ENCODE measurements at places on chromosomes 2 and 18.

DNA sequence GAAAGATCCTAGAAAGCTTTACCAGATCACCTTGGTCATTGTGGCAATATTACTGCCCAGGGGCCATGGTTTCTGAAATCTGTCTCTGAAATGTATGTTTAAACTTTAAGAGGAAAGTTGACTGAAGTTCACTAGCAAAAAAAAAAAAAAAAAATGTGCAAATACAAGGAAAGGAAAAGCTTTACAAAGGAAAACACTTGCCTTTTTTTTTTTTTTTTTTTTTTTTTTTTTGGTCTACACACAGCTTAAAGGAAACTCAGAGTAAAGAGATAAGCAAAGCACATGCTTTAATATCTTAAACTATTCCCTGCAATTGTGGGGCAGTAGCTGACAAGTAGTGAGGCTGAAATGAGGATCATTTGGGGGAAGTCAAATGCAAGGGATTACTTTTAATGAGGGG is 174.2 kb upstream of the EPAS1 start:
- no peak for DNase-seq

DNA sequence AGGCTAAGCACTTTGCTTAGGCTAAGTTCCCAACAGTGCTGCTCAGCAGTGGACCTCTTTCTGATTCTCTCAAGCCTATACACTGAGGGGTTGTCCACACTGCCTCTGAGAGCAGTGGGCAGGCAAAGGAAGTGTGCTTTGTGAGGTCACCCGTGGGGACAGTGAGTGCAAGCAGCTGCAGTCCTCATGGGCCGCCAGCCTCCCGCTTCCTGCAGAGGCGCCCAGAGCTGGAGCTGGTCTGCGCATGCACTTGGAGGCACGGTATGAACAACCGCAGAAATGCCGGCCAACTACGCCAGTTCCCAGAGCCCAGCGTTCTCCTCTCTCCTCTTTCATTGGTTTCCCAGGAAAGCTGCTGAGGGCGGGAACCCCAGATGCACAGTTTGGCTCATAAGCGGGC is 149.5 kb upstream of the DLX2 start:
- no peak for DNase-seq

DNA sequence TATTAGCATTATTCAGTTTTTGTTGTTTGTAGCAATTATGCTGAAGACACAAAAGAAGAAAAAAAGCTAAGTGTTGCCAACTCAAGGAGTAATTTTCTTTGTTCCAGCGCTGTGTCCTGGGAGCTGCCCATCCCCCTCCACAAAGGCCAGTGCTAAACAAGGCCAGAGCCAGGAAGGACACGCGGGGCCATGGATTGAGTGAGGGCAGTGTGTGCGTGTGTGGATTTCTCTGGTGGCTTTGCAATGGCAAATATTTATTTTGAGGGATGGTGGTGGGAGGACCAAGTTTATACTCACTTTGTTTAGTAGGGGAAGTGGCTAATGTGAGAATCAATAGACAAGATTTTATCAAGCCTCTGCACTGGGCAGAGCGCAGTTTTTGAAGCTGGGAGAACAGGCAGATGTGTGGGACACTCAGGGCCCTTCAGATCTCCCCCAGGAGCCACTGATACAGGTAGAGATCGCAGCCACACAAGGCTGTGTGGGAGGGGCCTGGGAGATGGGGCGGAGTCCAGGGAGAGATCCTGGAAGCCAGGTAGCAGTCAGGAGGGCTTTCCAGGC is 11.4 kb downstream of the AGAP1 start:
- DNase-seq: no peak

DNA sequence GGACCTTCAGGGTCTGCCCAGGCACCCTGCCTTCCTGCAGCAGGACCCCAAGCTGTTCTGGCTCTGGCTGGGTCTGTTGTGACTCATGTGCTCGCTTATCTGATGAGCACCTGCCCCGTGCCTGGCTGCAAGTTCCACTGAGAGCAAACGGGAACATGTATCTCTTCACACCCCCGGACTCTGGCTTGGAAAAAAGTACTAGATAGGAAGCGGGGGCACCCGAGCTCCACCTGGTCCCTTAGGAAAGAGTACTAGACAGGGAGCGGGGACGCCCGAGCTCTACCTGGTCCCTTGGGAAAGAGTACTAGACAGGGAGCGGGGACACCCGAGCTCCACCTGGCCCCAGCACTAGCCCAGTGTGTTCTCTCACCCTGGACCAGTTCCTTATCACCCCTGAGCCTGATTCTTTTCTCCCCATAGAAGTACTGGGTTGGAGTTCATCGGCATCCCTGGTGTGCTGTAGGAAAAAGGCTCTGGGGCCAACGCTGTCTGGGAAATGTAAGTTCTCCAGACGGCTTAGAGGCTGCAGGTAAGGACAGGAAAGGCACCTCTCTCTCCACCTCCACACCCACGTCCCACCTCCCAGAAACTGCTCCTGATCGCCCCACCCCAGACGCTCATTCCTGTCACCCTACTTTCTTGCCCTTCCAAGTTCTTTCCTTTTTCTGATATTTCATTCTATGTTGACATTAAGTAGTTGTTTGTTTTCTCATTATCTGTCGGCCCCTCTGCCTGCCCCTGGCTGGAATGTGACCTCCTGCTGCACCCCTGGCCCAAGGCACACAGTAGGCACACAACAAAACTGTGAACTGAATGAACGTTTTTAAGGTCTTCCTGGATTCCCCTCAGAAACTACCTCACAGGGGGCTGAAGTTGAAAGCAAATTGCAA is 40.2 kb downstream of the HDAC4 start:
- no peak for DNase-seq

DNA sequence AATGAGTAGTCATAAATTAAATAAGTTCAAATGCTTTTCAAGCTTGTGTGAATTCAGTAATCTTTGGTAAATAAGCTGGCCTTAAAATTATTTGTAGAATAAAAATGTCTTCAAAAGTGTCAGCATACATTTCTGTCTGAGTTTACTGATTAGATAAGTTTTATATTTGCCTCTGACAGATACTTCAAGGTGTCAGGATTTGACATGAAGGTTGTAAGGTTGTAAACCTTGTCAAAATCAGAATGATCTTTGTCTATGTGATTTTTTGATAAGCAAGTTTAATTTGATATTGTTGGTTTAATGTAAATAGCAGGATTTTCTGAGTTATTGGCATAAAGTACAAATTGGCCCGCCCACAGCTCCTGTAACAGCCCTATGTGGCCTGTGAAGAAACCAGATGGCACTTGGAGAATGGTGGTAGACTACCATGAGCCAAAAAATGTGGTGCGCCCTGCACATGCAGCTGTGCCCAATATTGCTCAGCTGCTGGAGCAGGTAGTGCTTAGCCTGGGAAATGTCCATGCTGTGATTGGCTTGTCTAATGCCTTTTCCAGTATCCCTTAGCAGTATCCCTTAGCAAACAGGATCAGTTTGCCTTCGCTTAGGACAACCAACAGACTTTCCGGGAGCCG is 188.0 kb upstream of the SPHKAP start:
- DNase-seq: no peak

- DNase-seq: no peak
Measured at GRCh38 chr2:161426922-161427663, 11.0 kb downstream of the TBR1 start.

- no peak for DNase-seq
Measured at GRCh38 chr2:169729274-169729605, 4.4 kb upstream of the KLHL23 start.

DNA sequence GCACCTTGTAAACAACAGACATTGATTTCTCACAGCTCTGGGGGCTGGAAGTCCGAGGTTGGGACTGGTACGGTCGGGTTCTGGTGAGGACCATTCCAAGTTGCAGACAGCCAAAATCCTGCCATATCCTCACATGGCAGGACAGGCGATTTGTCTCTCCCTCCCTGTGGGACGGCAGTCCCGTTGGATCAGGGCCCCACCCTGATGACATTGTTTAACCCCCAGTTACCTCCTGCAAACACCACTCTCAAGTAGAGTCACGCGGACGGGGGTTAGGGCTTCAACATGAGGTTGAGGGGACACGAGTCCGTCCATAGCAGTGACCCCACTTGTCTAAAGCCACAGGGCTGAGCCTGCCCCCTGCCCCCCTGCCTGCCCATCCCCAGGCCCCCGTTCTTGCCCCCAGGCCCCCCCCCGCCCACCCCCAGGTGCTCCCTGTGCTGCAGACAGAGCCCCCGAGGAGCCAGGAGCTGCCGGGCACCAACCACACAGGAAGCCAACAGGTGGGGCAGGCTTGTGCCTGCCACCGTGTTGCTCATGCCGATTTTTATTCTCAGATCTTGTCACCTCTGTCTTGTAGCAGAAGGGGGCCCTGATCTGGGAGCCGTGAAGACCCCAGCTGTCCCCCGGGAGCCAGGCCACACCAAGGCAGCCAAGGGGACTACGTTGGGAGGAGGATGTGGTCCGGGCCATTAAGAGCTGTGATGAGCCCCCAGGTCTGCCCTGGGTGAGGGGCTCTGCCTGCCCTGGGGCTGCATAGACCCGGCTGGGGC is 82.2 kb downstream of the NFATC1 start:
- DNase-seq: no peak

DNA sequence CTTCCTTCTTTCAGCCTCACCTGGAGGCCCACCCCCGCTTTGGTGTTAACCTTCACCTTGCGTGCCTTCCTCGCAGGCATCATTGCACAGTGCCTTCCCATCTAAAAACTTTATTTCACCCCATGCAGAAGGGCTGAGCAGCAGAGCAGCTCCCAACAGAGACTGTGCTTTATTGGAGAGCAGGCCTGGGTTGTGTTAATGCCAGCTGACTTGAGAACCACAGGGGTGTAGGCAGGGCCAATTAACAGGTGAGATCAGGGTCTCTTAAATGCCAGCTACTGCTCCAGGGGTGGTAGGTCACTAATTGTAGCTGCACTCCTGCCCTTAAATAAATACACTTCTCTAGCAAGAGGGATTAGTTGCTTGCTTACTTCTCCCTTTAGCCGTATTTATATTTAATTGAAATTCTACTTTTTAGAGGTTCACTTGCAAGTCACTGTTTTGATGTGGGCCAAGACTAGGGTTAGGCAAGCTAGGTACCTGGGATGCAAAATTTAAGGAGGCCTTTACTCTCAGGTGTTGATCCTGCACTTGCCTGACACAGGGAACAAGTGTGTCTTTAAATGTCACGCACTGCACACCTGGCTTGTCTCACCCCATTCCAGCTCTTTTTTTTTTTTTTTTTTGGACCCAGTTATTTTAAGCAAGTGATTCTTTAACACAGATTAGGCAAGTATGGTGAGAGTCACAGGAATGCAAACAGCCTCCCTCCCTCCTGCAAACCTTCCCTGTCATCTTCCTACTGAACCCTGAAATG is 54.5 kb downstream of the LYPD1 start:
- DNase-seq: no peak

DNA sequence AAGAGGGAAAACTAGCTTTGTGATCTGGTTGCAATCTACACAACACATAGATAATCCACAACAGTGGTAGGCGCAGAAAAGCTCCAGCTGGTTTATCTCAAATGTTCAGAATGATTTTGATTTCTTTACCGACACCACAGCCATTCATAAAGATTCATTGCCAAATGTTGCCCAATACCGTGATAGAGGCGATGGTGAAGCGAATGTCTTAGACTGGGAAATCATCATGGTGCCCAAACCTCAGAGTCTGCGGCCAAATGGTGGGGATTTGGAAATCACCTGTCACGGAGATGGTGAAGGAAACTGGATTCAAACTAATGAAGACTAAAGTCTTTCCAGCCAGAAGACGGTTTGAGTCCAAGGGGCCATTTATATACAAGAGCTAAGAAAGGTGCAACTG is 48.5 kb upstream of the CCDC150 start:
- no peak for DNase-seq

DNA sequence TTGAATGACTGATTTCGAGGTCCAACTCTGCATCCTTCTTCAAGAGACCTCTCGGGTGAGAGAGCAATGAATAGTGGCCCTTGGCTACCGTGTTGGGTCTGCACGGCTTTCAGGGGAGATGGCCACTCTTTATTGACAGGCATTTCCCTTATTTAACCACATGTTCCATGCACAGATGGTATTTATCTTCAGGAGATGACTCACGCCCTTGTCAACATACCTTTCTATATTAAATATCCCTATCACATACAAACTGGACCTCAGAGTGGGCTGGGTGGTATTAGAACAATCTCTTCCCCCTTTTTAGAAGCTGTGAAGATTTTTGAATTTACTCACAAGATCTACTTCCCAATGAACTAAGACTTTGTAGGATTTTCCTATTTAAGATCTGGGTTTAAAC is 109.6 kb upstream of the CDC42EP3 start:
- DNase-seq: no peak

- no peak for DNase-seq
Measured at GRCh38 chr2:143192716-143193115, 63.5 kb downstream of the ARHGAP15 start.

GRCh38 chr2:46737577-46737976 is 178.0 kb downstream of the MCFD2 start:
- DNase-seq: no peak

GRCh38 chr2:208074610-208075356 is 49.5 kb upstream of the PLEKHM3 start:
- DNase-seq: no peak

- DNase-seq: no peak
Measured at GRCh38 chr2:84866122-84866521, 14.8 kb downstream of the TRABD2A start.

GRCh38 chr2:214492152-214492551 is 81.3 kb downstream of the VWC2L start:
- no peak for DNase-seq

DNA sequence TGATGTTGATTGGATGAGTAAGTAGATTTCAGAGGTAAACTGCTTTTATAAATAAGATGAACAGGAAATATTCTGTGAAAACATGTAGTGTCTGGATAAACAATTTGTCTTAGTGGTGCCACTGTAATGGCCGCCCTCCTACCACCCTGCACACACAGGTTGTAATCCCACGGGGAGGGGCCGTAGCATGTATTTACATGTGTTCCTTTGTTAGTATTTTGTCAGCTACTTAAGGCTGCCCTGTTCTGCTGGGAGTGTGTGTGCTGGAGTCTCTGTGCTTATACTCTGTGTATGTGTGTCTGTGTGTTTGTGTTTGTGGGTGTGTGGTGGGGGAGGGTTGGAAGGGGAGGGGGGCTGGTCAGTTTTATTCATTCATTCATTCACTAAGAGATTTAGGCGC is 5.1 kb downstream of the TSHZ1 start:
- no peak for DNase-seq

DNA sequence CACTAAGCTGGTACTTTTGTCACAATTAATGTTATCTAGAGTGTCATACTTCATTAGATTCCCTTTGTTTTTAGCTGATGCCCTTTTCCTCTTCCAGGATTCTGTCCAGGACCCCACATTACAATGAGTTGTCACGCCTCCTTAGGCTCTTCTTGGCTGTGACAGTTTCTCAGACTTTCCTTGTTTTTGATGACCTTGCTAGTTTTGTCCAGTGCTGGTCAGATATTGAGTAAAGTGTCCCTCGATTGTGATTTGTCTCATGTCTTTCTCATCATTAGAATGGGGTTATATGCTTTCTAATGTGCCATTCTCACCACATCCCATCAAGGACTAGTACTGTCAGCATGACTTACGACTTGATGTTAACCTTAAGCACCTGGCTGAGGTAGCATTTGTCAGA is 162.3 kb downstream of the FHOD3 start:
- no peak for DNase-seq

- no peak for DNase-seq
Measured at GRCh38 chr18:54702686-54703085, 111.6 kb downstream of the DYNAP start.
